ENCODE measurements at places on chromosomes 6 and 20.

- no peak for DNase-seq
Observed at GRCh38 chr6:35427435-35427834, 24.7 kb upstream of the FANCE start.

GRCh38 chr6:75220357-75220756, 14.5 kb upstream of the COL12A1 start:
- DNase-seq: no peak

- no peak for DNase-seq
Observed at GRCh38 chr6:25343984-25344383, 64.8 kb downstream of the CARMIL1 start.

DNA sequence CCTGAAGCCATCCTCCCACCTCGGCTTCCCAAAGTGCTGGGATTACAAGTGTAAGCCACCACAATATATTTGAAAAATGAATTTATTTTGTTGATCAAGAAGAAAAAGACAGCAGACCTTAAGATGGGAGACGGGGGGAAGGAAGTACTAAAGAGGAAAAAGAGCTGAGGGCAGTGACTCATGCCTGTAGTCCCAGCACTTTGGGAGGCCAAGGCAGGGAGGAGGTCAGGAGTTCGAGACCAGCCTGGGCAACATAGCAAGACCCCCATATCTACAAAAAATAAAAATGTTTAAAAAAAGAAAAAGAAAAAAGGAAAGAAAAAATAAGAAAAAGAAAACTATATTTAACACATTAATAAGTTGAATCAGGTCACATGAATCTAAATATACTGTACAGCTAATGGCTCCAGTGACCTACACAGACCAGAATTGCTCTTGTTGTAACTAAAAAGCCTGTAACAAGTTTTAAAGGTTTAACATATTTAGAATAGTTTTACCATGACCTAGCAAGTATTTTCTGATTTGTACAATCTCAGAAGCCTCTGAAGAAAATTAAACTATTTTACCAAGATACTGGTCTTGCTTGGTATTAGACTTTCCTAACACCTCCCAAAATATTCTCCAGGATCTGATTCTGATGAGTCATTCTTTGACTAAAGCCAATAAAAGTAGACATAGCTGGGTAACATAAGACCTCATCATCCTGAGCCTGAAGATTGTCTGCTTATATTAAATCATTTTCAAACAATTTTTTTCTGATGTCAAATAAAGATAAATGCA, 4.3 kb upstream of the AKIRIN2 start:
- no peak for DNase-seq

DNA sequence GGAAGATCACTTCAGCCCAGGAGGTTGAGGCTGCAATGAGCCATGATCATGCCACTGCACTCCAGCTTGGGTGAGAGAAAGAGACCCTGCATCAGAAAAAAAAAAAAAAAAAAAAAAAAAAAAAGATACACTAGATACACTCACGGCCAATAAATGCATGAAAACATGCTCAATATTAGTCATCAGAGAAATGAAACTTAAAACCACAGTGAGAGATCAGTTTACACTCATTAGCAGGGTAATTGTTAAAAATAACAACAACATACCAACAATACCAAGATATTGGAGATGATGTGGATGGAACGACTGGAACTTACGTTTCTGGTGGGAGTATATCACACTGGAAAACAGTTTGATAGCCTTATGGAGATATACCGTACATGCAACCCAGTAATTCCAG, 29.9 kb downstream of the HS3ST5 start:
- no peak for DNase-seq

DNA sequence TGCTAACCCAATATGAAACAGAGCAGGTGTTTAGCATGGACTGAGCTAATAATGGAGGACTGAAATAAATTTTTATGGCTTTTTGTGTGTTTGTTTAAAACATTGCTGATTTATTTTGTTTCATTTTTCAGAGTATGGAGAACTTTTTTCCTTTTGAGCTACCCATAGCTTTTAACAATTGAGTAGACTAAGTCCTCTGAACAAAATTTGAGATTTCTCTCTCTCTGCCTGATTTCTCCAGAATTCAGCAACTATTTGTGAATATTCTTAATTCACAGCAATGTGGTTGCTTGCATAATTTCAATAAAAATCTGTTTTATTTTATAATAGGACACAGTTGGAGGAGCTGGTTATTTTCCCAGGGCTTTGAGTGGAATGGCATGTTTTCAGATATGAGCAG, 103.7 kb downstream of the TPBG start:
- DNase-seq: no peak

GRCh38 chr6:166800137-166800536, 156.2 kb downstream of the RNASET2 start:
- DNase-seq: no peak

DNA sequence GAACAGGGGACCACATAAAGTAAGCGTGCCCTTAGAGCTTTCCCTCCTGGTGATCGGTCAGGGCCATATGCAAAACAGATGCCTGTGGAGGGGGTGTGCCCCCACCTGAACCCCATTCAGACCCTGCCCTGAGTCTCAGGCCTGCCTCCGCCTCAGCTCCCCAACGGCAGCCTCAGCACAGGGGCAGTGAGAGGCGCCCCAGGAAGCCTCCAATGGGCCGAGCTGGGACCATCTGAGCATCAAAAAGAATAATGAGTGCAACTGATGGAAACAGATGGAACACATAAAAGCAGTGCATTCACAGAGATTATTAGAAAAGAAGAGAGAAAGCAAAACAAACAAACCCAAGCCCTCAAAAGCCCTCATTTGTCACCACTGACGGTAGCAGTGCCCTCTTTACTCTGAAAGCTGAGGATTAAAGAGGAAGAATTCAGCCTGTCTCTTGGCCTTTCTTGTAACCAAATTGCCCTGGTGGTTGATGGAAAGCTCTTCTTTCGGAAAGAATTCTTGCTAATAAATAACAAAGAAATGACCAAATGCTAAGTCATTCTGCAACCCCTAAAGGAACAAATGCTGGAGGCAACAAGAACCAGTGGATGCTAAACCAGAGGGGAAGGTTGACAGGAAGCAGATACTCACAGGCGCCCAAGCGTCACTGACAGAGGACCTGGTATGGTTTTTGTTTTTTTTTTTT, 6.8 kb downstream of the ADISSP start:
- DNase-seq: no peak

DNA sequence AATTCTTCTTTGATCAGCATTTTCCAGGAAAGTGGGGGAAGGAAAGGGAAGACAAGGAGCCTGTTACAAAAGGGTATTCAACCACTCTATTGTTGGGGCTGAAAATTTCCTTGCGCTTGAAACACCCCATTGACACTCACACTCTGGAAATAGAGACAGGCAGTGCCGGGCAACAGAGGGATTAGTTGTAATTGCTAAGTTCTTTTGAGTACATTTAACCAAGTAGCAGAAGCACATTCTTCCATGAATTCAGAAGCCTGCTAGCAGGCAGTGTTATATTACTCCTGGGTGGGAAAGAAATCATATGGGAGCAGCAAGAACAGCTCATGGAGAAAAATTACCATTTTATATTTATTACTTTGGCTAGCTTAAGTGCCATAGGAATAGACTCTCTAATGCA, 745.5 kb downstream of the C6orf118 start:
- DNase-seq: no peak

GRCh38 chr6:17494919-17495318, 101.5 kb downstream of the CAP2 start:
- no peak for DNase-seq

GRCh38 chr6:155215906-155216305, 47.9 kb upstream of the CLDN20 start:
- DNase-seq: no peak

DNA sequence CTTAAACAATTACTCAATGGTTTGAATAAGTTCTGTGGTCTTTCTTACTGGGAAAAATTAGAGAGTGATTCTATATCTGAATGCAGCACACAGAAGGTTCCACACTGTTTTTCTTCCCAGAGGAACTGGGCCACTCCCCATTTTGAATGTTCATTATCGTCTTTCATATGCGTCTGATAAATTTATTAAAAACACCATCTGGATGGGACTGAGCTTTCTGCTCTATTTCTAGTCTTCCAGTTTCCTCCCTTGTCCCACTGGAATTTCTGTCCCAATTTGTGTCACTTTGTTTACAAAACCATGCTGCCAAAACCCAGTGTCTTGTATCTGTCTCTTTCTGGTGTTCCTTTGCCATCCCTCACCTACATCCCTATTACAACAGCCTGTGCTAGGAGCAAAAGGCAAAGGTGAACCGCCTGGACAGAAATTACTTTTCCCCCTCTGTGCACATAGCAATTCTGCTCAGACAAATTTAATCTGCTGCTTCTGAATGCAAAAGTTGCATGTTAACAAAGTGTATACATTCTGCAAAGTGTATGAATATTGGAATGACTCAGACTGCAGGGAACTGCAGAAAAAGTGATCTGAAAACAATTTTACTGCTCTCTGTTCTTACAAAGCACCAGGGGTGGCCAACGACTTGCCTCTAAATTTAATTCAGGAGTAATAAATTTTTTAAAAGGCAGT, 333.6 kb downstream of the BTBD9 start:
- DNase-seq: no peak
